Hematopoietic multipotent progenitor cell treated with erythropoietin and hydrocortisone succinate and interleukin-3 and kit ligand, for 17 days (in vitro differentiated cells): ENCODE measurements at places on chromosomes 3 and 15.

GRCh38 chr15:62257996-62258521 lies 93.0 kb upstream of the C2CD4B start:
- no peak for DNase-seq

DNA sequence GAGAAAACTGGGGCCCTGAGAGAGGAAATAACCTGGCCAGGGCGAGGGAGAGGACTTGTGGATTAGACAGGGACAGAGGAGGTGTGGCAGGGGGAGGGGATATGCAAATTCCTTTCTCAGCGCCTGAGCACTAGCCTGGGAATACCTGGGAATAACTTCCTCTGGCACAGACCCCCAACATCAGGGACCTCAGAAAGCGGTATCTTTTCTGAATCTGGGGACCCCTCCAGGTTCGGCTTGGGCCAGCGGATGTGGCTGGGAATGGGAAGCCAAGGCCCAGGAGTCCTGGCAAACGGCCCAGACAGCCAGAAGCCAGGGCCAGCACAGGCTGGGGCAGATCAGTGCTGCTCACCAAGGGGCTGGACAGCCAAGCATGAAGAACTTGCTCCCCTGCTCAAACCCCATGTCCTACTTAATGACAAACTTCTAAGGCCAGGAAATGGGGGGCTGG lies 9.2 kb upstream of the ACSBG1 start:
- DNase-seq = peak; percentile 33

DNA sequence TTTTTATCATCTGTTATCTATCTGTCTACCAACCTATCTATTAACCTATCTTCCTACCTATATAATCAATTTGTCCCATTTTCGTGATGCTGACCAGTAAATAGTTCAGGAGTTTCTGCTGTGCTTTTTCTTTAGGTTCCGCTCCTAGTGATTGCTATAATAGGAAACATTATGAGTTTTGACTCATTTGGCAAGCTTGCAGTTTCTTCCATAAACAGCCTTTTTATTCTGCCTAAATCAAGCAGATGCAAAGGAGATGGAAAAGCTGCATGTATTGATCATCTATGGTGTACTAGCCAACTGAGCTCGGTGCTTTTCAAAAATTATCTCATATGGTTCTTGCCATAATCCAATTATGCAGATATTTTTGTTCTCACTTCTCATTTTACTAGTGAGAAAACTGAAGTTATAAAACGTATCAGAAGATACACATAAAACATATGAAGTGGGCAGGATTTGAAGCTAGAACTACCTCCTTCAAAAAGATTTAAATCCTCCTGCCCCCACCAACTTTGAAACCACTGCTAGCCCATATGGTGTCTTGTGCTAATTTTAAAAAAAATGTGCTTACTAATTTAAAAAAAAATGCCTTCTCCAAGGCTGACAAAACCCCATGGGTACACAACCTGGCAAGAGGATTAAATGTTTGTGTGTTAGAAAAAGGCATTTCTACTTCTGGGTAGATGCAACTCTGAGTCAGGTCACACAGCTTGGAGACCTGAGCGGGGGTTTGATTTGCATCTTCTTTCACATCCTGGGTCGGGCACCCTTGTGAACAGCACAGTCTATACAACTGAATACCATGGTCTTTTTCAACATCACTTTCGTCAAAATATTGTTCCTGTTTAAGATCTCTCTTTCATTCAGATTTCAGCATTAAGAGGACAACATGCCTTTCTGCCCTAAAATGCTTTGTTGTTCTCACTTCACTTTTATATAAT lies 267.0 kb downstream of the CHL1 start:
- no peak for DNase-seq

DNA sequence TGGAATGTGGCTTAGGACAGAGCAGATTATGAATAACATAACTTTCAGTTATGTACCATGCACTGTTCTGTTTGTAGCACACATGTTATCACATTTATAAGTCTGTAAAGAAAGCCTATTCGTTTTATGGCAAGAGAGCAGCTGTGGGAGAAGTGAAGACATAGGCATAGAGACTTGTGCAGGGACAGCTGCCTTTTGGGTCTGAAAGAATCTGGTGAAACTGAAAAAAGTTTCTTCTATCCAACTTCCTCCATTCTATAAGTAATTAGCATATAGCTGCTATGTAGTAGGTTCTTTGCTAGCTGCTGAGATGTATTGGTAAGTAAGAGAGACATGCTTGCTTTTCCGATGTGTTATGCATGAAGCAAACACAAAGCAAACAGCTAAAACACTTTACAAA lies 1095.4 kb upstream of the CADM2 start:
- DNase-seq = no peak
